ENCODE measurements at places on chromosomes 13 and 19. TPM values are rescaled to one million over a fixed set of nuclear protein-coding genes. Genes with fewer than 3 reads are reported as not detected.
A peak's percentile ranks its signal among the peaks of the same experiment; 100 is the strongest.

ZNF333 gene
- 31.6 TPM for total RNA-seq

- no peak for DNase-seq
Measured at GRCh38 chr19:49555600-49556411, 24.6 kb downstream of the NOSIP start.

DNA sequence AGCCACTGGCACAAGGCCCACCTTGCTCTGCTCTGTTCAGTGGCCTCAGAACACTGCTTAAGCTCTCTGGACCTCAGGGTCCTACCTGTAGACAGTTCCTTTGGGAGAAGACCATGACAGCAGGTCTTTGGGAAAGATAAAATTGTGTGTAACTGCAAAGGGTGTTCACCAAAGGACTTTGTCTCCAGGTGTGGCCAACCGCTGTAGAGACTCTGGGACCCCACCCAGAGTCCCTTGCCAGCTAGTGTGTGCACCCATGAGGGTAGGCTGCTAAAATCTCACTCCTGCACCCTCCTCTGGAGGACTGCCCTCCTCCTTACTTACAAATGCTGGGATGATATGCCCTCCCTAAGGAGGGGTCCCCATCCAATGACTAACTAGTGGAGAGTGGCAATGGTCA is 211.2 kb downstream of the TSHZ3 start:
- no peak for DNase-seq

DNA sequence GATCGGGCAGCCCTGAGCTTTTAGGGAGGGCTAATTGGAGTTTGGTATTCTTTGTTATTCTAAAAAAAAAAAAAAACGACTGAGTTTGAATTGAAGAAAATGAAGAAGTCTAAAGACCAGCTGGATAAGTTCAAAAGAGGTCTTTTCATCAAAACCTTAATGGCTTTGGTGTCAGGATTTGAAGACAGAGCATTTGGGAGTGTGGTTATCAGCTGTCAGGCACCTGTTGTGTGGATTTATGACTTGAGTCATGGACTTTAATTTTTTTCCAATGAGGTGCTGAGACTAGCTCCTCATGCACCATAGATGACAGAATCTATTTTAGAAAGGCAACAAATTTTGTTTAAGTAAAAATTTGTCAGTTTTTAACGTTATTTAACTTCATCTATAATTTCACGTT is 72.5 kb downstream of the FREM2 start:
- no peak for DNase-seq

GRCh38 chr13:99821741-99822140 is 149.8 kb downstream of the ZIC5 start:
- DNase-seq = no peak

GRCh38 chr19:15265850-15266248 is 33.6 kb upstream of the EPHX3 start:
- peak; percentile 81 for DNase-seq

DNA sequence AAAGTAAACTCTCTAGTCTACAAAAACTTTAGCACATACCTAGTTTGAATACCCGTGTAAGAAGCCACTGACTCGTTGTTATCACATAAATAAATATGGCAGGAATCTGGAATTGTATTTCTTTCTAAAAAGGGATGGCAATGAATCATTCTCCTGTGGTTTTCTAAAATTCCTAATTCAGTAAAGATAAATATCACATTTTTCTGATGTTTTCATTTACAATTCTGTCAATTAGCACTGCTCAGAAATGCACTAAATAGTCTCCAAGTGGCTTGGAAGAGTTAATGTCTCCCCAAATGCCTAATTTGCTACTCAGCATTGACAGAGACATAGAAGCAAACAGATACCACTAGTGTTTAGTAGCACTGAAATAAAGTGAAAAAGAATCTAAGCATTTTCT is 547.7 kb upstream of the SLITRK1 start:
- no peak for DNase-seq

ZNF813 gene
- 7.0 TPM for total RNA-seq

GRCh38 chr19:53172889-53173288 is 14.0 kb upstream of the ZNF347 start:
- no peak for DNase-seq

DNA sequence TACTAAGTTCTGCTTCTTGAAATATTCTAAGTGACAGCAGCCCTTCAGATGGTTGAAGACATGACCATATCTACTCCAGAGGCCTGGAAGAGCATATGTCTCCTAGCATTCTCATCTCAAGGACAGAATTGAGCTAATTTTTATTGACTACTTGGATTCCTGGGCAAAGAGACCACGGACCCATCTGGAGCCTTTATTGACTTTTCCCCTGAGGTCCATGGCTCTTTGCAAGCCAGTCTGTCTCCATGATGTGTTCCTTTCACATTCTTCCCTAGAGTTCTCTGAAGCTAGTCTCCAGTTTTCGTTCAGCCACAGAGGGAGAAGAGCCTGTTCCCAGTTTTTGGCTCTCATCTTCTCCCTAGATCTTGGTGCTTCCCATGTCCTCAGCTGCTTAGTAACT is 202.7 kb downstream of the PCCA start:
- DNase-seq = no peak

DNA sequence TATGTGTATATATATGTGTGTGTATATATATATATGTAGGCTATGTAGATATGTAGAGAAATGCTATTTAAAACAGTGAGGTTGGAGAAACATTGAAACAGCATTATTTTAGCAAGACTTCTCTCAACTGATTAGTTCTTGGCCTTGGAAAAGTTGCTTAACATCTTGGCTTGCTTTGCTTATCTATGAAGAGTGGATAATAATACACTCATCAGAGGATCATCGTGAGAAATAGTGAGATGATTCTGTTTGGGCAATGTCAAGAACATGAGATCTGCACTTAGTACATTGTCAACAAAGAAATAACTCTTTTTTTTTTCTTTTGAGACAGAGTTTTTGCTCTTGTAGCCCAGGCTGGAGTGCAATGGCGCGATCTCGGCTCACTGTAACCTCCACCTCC is 128.3 kb downstream of the KLF5 start:
- DNase-seq = no peak

SMIM24 gene
- 2.0 TPM for total RNA-seq

- DNase-seq = no peak
Measured at GRCh38 chr13:112227031-112227430, 149.1 kb upstream of the SPACA7 start.

- DNase-seq = no peak
Measured at GRCh38 chr19:42345191-42345812, 19.9 kb downstream of the MEGF8 start.

ZNF556 gene
- total RNA-seq = 0.33 TPM

DNA sequence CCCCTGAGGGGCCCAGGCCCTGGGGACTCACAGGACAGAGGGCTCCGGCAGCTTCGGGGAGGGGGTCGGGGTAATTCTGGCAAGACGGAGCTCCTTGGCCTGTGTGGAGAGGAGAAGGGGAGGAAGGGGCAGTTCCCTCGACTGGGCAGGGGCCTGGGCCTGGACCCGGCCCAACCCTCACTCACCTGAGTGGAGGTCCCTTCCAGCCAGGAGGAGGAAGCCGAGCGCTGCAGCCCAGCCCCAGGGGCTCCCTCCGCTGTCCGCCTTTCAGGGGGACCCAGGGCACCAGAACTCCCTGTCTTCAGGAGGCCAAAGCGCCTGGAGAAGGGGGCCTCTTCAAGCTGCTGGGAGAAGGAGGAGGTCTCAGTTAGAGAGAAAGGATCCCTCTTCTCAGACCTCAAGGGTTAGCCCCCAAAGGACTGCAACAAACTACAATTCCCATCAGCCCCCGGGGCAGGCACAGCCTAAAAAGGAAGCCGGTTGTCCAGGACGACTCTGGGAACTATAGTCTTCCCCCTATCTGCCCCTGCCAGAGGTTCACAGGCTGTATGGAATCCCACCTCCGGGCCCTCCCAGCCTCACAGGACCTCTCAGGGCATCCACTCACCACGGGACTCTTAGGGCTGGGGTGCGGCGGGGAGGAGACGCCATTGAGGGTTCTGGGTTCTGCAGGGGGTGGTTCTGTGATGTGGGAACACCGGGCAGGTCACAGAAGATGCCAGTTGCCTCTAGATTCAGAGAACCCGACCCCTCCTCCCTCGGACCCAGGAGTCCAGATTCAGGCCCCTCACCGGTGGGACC is 19.8 kb downstream of the EPS8L1 start:
- DNase-seq = no peak

- no peak for DNase-seq
Measured at GRCh38 chr19:49930483-49931011, 1.2 kb upstream of the NUP62 start.

- no peak for DNase-seq
Measured at GRCh38 chr19:48442116-48443035, 3.4 kb upstream of the GRWD1 start.

DNA sequence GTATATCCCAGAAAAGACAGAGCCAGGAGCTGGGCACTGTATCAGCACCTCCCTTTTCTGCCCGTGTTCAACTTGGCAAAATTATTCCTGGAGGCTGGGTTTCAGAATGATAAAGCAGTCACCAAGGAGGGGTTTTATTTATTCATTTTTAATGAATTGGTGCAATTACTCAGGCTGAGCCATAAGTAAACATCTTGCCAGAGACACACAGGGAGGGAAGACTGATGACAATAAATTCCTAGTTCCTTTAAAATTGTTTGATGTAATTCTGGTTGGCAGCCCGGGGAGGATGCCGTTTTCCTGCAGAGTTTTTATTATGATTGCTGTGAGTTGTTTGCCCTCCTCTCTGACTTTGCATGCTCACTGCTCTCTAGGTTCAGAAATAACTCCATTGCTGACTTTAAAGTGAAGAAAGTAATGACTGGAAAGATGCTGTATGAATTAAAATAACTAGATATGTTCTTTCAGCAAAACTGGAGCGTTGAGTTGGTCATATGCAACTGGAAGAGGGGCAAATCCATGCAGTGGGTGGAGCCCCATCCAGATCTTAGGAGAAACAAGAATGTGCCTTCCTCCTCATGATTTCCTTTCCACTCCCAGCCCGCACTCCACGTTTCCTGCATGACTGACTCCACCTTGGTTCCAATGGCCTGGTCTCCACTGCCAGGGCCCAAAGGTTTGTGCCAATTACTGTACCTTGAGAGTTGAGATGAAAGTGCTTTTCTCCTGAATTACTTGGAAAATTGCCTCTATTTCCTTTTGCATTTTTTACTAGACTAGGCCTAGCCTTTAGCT is 182.1 kb downstream of the RFC3 start:
- DNase-seq = no peak

- no peak for DNase-seq
Measured at GRCh38 chr19:15108145-15108844, 1.1 kb downstream of the SYDE1 start.

DNA sequence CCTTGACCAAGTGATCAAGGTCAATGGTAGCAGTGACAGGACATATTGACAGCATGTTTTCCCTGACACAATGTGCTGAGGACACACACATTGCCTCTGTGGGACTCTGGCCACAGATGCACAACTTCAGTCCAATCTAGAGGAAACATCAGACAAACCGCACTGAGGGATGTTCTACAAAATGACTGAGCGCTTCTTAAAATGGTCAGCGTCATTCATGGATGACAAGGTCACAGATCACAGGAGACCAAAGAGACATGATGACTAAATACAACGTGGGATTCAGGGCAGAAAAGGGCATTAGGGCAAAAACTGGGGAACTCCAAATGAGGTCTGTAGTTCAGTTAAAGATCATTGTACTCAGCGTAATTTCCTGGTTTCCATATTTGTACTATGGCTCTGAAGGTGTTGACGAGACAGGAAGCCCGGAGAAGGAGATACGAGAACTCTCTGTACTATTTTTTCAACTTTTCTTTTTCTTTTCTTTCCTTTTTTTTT is 20.6 kb downstream of the PBX4 start:
- DNase-seq = no peak

- DNase-seq = no peak
Measured at GRCh38 chr13:21058361-21058760, 3.0 kb downstream of the LATS2 start.

GRCh38 chr13:80705371-80706163 is 364.6 kb upstream of the SPRY2 start:
- no peak for DNase-seq

ZNF497 gene
- total RNA-seq = 3.6 TPM

DNA sequence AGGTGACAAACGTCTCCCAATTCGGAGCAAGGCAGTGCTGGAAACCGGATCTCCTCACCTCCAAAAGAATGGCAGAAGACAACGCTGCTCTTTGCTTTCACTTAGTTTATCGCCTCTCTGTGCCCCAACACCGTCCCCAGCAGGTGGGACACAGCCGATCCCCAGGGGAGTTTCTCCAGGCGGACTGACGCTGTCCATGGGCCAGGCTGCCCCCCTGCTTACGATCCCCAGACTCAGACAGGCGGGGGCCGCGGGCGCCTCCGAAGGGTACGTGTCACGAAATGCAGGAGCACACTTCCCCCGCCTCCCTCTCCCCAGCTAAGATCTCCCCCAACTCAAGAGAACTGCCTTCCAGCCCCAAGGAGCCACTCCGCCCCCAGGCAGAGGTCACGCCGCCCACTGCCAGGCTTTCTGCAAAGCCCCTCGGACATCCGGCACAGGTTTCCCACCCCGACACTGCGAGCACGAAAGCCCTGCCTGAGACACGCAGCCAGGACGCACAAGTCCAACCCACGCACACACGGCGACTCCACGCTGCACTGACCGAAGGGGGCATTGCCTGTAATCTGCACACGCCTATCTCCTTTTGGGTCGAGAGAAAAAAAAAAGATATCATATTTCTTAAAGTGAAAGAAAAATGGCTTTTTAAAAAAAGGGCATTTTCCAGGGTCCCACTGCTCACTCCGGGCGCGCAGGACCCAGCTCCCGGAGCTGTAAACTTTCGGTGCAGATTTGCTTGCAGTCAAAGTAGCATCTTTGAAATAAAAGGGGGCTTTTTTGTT is 2.0 kb downstream of the SPRY2 start:
- DNase-seq = peak; percentile 63

- DNase-seq = peak; percentile 98
Measured at GRCh38 chr19:10334588-10335351, 1.4 kb upstream of the RAVER1 start.

ZNF350 gene
- total RNA-seq = 14.1 TPM

DNA sequence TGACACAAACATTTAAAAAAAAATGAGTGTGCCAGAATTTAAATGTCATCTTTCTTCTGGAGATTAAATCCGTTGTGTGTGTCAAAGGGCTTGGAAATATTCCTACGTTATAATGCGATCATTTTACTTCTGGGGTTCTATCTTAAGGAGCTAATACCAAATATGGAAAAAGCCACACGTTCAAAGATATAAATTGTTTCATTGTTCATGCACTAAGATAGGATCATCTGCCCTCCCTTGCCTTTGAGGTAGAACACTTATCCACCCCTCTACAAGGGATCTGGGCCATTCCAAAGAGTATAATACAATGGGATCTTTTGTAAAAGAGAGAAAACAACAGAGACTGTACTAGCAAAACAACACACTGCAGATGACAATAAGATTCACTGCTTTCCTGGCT is 64.9 kb downstream of the ANKRD10 start:
- DNase-seq = no peak

DNA sequence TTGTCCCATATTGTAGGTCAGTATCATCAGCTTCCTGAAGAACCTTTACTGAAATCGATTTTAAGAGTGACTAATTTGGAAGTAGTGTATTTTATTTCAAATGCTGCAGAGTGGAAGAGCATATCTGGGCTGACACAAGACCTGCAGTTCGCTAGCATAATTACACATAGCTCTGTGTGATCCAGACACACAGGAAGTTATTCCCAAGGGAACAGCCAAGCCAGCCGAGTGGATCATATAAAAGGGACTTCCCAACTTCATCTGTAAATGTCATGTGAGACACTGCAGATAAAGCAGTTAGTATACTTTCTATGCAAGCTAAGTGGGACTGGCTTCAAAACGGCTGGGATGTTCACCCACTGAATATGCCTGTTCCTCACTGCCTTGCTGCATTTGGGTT is 760.4 kb downstream of the SLITRK1 start:
- no peak for DNase-seq

THSD1 gene
- total RNA-seq = 9.8 TPM

C13orf46 gene
- 0.66 TPM for total RNA-seq
